ENCODE measurements at places on chromosomes 16 and 17. TPM values are rescaled to one million over a fixed set of nuclear protein-coding genes. Genes with fewer than 3 reads are reported as not detected.

Gene CLEC18B
- total RNA-seq = 0.51 TPM

Gene ADGRG3
- total RNA-seq = 0.87 TPM

Gene ZFHX3
- 8.4 TPM for total RNA-seq

Gene SCIMP
- total RNA-seq = 1.0 TPM

Gene C17orf113
- 0.73 TPM for total RNA-seq

Gene IRF8
- total RNA-seq = 3.3 TPM

Gene CCL17
- not detected for total RNA-seq

Gene KCNJ18
- total RNA-seq = not detected
